ENCODE measurements at places on chromosomes 2 and 18.

DNA sequence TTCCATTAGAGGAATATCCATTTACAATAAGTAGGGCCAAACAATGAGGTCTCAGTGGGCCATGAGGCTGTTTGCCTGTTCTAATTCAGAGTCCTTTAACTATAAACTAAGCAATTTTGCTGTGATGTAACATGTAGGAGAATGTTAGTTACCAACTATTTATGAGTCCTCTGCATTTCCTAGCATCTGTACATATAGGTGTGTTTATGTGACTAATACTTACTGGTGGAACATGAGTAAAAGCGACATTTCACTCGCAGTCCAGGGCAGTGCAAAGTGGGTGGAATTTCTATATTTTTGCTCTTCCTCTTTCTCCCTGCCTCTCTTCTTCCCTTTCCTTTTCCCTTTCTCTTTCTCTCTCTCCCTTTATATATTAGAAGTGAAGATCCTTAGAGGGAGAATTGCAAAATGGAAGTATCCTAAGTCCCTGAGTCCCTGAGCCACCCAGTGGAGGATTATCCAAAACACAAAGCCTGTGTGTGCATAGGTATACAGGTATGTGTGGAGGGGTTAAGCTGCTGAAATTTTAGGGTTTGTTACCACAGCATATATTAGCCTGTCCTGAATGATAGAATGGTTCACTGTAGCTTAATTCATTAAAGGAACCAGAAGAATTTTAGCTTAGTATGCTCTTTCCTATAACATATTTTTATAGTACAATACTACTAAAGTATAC lies 487.0 kb upstream of the FANCL start:
- no peak for DNase-seq

DNA sequence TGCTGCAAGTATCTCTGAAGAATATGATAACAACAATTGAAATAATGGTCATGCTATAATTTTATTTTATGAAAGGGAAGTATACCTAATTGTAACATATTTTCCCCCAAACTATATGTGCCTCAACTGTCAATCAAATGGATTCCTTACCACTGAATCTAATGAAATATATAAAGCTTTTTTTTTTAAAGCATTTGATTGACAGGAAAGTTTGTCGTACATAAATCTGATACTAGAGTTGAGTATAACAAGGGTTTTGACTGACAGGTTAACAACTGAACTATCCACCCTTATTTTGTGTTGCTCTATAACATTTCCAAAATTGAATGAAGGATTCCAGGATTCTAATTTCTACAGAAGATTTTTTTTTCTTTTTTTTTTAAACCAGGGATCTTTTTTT lies 1333.3 kb upstream of the SLC39A10 start:
- no peak for DNase-seq

GRCh38 chr2:26112201-26112600 lies 60.7 kb upstream of the GAREM2 start:
- DNase-seq, result no peak

- no peak for DNase-seq
Measured at GRCh38 chr2:28395334-28396061, 2.8 kb downstream of the FOSL2 start.

DNA sequence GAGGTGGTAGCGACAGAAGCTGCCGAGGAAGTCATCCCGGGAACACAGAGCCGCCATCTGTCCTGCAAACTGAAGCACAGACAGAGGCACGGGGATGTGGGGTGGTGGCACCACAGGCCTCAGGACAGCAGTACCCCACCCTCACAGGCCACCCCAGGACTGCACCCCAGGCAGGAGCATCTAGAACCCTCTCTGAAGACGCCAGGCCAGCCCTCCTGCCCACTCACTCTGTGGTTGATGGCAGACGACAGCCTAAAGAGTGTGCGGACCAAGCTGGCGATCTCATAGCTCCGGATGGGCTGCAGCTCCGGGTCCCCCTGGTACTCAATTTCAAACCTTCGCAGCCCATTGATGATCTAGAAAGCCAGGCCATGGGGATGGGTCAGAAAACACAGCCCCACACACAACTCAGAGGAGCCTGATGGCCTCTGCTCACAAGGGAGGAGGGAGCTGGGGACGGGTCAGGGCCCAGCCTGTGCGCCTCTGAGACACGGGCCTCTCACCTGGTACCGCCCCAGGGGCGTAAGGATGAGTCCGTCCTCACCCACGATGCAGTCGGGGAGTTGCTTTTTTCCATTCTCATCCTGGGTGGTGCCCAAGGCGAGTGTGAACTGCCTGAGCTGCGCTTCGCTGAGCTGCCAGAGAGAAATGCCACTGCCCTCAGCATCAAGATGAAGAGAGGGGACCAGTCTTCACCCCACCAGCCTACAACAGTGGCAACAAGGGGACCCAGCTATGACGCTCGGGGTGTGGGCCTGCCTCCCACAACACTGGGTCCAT lies 8.1 kb upstream of the CCDC74B start:
- DNase-seq, result no peak

GRCh38 chr18:4802296-4802695 lies 347.2 kb upstream of the DLGAP1 start:
- DNase-seq, result no peak

- no peak for DNase-seq
Measured at GRCh38 chr2:40543381-40543780, 91.5 kb upstream of the SLC8A1 start.

Data from stomach (tissue), 19 donors.